ENCODE measurements at places on chromosomes 6 and 20.

DNA sequence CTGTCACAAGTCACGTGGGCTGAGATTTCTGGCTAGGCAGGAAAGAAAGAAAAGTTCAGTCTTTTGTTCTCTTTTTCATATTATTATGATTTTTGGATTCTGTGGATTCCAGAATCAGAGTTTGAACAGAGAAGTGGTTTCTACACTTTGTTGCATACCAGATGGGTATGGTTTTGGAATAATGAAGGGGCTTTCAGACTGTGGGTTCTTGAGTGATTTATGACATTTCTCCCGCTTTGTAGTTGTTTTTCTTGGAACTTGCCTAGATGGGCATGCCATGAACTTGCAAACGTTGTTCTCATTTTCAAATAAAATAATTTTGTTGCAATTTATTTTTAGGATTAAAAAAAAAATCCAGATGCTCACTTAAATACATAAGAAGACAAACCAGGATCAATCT is 34.4 kb downstream of the CBFA2T2 start:
- DNase-seq, result no peak

- no peak for DNase-seq
These were observed 641.4 kb downstream of the KIF16B start for GRCh38 chr20:15931897-15932296.

GRCh38 chr6:162900503-162900902 is 172.7 kb downstream of the PACRG start:
- DNase-seq, result no peak

DNA sequence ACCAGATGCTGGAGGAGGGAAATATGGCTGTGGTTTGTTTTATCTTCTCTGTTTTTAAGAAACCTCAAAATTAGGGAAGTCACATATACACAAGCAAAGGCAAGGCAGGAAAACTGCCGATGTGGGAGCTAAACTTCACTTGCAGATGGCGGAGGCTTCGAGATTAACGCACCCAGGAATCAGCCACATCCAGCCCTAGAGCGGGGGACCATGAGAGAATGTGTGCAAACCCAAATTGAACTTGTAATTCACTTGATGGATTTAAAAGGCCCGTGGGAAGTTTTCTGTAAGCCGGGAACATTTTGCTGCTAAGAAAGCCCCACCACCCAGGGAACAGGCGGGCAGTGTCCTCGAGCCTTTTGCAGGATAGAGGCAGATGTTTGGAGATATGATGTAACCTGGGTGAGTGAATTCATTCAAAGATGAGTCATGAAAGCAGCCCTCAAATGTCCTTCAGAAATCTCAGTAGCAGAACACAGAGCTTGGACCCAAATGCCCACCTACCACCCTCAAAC is 39.9 kb downstream of the PREX1 start:
- DNase-seq, result no peak
